ENCODE measurements at places on chromosomes 2 and 18.

GRCh38 chr18:10401521-10401920 lies 52.9 kb upstream of the APCDD1 start:
- DNase-seq, result no peak

GRCh38 chr2:21332993-21333625 lies 209.3 kb downstream of the TDRD15 start:
- no peak for DNase-seq

- no peak for DNase-seq
These were observed 72.5 kb downstream of the HS1BP3 start for GRCh38 chr2:20578266-20578894.

GRCh38 chr2:26172871-26173775 lies at the start of gene GAREM2:
TSS of gene GAREM2 (plus strand) at chr2:26173088. CDS start at chr2:26173221, 133 bp downstream.
- DNase-seq, result no peak

DNA sequence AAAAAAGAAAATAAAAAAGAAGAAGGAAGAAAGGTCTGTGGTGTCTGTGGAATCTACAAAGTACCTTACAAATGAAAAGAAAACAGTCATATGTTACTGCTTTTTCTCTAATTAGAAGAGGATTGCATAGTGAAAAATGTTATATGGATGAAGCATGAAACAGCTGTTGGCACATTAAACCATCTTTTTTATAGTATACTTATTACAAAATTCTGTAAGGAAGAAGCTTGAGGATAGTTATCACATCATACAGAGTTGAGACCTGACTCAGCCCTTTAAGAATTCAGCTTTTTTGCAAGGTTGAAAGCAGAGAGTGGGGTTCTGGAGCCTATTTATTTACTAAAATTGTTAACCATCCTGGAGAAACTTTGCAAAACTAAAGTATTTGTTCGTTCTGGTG lies 222.7 kb downstream of the PHLPP1 start:
- no peak for DNase-seq

Data from left ventricle myocardium superior (tissue), 1 donor.